ENCODE measurements at places on chromosomes 7 and 10.

DNA sequence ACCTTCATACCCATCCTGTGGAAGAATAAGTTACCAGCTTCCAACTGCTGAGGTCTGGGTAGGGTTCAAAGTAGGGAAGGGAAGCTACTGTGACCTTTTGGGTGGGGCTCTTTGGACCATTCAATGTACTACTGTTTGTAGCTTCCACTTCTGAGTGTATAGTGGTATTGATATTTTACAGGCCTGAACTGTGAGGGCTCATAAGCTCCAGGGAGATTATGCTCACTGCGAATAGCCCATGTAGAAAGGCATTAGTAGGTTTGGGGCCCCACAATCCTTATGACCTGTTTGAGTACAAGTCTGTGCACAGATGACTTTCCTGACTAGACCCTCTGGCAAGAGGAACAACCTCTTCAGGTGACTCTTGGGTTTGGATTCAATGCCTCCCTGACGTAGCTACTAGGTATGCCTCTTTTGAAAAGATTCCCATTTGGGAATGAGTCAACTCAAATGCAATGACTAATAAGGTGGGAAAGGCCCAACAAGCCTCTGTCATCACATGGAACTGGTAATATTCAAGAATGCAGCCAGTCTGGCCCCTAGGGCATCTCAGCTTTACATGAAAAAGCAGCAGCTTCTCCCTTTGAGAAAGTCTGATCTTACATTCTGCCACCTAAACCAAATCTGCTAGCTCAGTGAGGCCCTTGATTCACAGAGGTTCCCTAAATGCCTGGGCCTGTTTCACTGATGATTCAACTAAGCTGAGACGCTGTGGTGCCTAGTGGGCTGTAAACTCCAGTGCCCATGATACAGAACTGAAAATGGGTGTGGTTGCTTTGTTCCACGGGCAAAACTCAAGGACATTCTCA is 79.8 kb downstream of the ABI1 start:
- DNase-seq: peak; percentile 13

GRCh38 chr10:132885451-132886210 is 56.7 kb downstream of the CFAP46 start:
- no peak for DNase-seq

GRCh38 chr7:149686011-149686410 is 87.4 kb downstream of the ZNF467 start:
- DNase-seq: no peak

DNA sequence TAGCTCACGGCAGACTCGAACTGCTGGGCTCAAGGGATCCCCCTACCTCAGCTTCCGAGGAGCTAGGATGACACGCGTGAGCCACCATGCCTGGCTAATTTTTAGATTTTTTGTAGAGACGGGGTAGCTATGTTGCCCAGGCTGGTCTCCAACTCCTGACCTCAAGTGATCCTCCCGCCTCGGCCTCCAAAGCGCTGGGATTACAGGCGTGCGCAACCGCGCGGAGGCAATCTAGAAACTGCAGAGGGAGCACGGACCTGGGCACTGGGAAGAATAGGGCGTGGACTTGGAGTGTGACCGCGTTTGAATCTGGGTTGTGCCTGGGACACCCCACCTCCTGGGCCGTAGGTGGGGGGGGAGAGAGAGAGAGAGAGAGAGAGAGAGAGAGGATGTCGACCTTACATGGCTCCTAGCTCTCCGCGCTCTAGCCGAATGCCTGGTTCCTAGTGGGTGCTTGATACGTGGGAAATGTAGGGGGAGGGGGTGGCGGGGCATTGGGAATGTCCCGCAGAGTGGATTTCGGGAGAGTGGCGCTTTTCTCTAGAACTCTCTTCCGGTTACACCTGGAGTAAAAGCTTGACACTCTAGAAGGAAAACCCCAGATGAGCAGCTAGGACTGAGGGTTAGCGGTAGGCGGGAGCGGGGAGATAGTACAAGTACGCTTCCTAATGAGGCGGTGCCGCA is 1.2 kb upstream of the MAP3K8 start:
- DNase-seq: peak; percentile 85

DNA sequence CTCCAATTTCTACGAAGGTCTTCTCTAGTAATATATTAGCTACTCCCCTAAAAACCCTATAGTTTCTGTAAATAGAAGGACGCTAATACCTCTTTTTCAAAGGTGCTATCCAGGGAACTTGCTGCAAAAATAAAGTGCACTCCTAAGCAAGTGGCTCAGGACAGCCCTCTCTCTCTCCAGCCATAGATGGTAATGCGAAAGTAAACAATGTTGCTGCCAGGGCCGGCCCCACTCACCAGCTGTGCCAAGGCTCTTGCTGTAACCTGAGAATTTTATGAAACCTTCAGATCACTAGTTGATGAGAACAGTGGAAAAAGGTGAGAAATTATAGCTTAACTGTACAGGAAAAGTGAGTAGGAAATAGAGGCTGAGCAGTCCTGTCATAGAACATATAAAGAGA is 10.9 kb upstream of the TAS2R39 start:
- peak; percentile 80 for DNase-seq

GRCh38 chr10:29319205-29319781 is 30.4 kb downstream of the LYZL1 start:
- DNase-seq: no peak

DNA sequence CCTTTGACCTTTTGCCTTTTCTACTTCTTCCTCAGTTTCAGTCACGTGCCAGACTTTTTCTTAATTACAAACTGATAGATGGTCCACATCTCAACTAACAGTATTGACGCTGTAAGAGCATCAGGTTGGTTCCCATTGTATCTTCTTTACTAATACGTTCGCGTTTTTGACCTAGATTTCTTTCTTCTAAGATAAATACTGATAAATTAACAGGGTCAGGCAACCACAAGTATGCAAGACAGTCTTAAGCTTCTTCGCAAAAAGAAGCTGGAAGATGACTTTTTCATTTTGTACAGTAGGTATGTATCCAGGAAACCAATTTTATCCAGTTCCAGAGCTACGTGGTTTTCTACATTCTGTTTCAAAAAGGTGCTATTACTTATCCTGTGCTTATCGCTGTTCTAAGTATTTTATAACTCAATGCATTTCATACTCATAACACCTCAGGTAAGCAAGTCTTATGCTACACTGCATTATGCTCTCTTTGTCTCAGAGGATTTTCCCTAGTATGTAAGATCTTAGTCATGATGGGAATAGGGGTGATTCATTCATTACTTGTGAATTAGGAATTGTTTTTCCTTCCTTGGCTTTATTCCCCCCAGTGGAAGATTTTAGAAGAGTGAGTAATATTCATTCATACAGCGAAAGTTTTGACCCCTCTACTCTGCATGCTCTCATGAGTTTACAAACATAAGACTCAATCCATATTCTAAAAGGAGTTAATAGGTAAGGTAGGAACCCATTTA is 955 bp downstream of the DUS4L start:
- DNase-seq: peak; percentile 18

- DNase-seq: no peak
These were observed 15.9 kb upstream of the ZNF777 start for GRCh38 chr7:149476791-149477190.

DNA sequence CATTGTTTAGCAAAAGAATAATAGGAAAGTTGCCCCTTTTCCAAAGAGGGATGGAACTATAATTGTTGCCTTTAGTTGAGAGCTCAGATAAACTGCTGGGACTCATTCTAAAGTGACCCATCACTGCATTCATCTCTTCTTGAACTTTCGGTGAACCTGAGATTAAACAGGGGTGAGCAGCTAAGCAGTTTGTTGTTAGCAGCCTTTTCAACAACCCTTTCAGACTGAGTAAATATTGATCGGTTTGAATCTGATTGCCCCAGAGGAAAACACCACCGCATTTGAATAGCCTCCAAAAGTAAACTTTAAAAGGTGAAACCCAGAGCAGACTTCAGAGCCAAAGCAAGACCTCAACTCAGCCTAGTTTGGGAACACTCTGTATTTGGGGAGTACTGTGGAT is 4.7 kb downstream of the HOXA1 start:
- peak; percentile 93 for DNase-seq

DNA sequence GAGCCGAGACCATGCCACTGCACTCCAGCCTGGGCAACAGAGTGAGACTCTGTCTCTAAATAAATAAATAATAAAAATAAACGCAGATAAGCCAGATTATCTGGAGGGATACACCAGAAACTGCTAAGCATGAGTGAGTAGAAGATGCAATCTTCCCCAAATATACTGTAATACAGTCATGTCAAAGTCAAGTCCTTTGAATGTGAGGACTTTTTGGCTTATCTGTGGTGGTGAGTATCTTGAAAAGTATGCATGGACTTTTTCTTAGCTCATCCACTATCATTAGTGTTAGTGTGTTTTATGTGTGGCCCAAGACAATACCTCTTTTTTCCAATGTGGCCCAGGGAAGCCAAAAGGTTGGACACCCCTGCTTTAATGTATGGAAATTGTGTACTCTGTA is 44.7 kb upstream of the PITRM1 start:
- no peak for DNase-seq

DNA sequence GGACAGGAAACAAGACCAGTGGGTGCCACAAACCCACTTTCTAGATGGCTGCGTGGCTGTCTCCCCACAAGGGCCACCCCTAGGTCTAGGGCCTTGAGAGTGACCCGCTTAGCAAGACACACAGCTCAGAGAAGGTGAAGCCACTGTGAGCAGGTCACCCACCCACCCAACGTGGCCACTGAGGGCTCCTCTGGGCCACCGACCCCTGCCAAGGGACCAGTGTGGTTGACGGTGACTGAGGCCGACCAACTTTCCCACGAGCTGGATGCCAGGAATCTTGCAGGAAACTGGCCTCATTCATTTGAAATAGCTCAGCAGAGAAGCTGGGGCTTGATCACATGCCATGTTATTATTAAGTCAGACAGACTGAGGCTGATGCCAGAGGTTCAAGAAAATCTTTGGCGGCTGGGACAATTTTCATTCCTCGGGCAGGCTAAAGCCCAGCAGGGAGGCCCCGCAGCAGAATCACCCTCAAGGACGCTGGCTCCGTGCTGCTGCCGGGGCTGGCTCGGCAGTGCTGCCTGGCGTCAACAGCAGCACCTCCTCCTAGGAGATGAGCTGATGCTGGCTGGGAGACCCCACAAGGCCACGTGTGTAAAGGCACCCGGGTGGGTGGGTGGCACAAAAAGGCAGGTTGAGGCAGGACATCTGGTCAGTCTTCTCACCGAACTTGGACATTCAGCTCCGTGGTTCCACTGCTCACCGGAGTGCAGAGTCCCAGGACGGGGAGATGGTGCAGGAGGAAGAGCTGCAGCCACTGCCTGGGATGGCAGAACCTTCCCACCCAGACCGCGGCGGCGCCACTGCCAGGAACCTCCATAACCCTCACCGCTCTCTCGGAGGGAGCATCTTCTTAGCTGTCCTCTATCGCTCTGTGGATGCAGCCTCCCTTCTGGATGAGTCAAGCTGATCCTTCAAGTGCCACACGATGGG is 57.8 kb downstream of the ZRANB1 start:
- DNase-seq: no peak

DNA sequence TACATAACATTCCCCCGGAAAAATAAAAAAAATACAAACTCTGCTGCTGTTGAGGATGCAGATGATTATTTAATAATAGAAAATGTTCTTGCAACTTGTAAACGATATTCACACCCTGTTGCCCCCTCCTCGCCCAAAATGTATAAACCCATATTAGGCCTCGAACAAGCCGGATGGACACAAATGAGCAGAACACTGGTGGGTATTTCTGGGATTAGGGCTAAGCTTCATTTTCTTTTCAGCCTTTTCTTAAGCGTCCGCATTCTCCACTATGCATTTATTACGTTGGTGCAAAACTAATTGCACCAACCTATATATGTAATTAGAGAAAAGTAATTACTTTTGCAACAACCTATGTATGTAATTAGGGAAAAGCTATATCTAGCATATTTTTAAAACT is 349 bp upstream of the GNG11 start:
- DNase-seq: no peak

DNA sequence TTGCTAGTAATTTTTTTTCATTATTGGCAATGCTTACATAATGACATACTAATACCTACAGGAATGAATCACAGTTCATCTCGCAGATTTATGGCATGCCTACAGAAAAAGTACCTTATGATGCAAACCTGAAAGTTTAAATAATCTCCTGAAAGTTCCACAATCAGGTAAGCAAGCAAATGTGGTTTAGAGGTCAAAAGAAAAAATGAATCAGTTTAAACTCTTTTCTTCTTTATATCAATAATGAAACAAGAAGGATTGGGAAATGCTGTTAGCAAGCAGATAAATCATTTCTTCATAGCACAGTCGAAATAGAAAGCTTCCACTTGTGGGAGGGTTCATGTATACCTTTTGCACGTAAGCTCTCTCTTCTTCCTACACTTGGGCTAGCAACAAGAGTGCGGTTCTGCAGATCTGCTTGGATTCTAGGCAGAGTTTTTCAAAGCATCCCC is 53.7 kb upstream of the MTPN start:
- DNase-seq: no peak

- DNase-seq: no peak
These were observed 137.1 kb upstream of the MDFIC start for GRCh38 chr7:114784746-114785145.

DNA sequence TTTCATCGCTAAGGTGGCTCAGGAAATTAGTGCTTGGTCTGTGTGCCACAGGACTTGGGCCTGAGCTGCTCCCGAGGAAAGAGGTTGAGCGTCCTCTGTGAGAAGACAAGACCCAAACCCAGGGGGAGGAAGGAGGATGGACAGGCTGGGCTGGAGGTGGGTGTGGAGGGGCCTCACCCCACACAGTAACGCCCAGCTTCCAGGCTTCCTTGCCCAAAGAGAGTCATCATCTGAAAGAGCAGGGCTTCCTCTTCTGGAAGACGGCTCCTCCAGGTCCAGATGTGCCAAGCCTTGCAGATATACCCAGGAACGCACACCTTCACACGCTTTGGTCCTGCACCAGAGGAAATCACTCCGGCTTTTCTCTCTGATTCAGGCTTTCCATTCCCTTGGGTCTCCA is 127.8 kb upstream of the MGMT start:
- DNase-seq: no peak

GRCh38 chr10:96279191-96279641 is 7.8 kb upstream of the BLNK start:
- DNase-seq: no peak

DNA sequence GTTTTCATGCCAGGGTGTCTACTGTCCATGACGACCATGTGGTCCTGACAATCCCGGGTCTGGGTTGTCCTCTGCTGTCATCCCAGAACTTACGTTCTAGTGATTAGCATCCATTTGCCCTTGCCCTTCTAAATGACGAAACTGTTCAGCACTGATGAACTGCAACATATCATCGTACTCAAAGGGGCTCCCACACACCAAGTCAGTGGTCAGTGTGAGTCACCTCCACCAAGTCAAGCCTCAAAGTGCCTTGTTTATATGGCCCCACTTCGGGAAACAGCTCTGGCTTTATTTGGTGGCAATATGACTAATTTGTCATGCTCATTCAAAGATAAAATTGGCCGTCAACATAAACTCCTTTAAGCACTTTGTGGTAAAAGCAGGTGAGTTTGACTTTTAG is 110.7 kb downstream of the FRMD4A start:
- DNase-seq: no peak

GRCh38 chr10:47030191-47030703 is 119.0 kb downstream of the PTPN20 start:
- DNase-seq: no peak

- no peak for DNase-seq
These were observed 58.8 kb downstream of the CAV1 start for GRCh38 chr7:116583653-116584052.
